ENCODE measurements at places on chromosomes 4 and X.

DNA sequence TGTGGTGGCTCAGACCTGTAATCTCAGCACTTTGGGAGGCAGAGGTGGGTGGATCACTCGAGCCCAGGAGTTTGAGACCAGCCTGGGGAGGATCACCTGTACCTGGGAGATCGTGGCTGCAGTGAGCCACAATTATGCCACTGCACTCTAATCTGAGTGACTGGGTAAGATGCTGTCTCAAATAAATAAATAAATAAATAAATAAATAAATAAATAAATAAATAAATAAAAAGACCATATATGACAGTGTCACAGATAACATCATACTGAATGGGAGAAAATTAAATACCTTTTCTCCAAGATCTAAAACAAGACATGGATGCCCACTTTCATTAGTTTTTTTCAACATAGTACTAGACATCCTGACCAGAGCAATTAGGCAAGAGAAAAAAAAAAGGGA, 182.8 kb downstream of the FAM47A start:
- no peak for DNase-seq

- DNase-seq: no peak
Observed at GRCh38 chr4:54066718-54067129, 2.3 kb upstream of the CHIC2 start.

GRCh38 chrX:50889582-50889981, 21.0 kb upstream of the BMP15 start:
- no peak for DNase-seq

- no peak for DNase-seq
Observed at GRCh38 chrX:15616531-15616930, 15.8 kb upstream of the ACE2 start.

- no peak for DNase-seq
Observed at GRCh38 chr4:125833-126232, 1.5 kb downstream of the ZNF718 start.

- DNase-seq: no peak
Observed at GRCh38 chr4:34791209-34791608, 1453.1 kb downstream of the ARAP2 start.

DNA sequence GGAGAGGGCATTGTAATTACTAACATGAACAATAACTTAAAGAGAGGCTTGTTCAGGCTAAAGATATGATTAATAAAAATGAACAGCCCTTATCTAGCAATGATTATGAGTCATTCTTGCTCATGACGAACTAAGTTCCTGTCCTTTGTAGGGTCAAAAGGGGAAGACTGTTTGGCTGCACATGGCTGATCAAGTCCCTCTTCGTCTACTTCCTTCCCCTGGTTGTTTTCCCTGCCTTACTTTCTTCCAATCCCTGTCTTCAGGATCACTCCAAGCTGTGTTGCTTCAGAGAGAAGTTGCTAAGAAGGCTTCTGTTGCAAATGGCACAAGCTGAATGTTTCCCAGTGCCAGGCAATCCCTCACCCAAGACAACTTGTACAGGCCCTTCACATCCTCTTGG, 115.0 kb upstream of the HS3ST1 start:
- no peak for DNase-seq

- no peak for DNase-seq
Observed at GRCh38 chr4:149370785-149371420, 444.7 kb downstream of the IQCM start.

GRCh38 chr4:154877110-154877760, 96.2 kb downstream of the RBM46 start:
- no peak for DNase-seq

DNA sequence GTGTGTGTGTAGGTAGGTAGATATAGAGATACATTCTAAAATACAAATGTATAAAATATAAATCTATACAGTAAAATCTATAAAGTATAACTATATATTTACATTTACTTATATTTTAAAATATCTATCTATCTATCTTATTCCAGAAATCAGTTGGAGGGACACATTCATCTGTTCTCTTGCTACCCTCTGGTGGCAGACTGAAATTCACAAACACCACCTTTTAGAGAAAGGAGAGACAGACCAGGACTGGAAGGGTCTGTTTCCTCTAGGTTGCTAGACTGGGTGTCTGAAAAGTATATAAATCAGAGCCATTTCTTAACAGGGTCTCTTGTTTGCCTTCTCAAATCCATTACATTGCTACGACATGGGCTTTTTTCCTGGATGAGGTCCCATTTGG, 343.0 kb downstream of the OPHN1 start:
- no peak for DNase-seq

DNA sequence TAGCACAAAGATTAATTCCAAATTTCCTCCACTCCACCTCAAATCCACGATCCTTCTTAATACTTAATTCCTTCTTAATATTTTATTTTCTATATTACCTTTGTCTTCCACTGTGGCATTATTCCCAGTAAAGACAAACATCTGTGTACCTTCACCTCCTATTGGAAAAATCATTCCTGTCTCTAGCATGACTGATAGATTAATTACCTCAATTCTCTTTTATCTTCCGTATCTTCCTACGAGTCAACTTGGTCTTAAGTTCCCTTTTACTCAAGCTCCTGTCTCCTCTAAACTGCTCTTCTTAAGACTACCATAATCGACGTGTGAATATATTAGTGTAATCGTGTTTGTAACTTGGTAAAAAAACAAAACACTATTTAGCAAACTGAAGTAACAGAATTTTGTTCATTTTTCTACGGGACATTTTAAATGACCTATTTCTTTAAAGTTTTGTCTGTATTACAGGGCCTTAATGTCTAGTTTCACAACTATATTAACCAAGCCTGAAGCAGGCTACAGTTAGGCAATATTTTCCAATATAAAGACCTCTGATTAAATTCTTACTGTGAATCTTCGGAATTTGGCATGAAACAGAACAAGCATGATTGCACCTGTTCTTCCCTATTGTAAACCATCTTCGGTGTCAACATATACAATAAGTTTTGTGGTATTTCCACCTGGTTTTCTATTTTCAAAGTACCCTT, 1.1 kb upstream of the USP38 start:
- DNase-seq: no peak

GRCh38 chrX:40237731-40238178, 140.0 kb upstream of the BCOR start:
- no peak for DNase-seq

DNA sequence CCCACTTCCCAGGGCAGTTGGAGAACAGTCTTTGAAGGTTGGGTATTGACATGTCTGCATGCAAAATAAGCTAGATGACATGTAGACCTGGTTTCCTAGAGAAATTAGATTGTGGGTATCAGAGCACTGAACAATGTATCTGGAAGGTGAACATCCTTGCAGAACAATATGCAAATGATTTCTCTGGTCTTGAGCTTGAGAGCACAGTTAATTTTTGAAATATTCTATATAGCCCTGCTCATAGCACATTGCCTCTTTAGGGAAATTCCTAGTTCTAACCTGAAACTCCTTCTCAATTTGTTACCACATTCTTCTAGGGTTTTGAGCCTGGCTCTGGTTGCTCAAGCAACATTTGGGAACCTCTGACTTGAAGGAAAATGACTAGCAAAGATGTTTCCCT, 41.6 kb upstream of the LAS1L start:
- DNase-seq: no peak

DNA sequence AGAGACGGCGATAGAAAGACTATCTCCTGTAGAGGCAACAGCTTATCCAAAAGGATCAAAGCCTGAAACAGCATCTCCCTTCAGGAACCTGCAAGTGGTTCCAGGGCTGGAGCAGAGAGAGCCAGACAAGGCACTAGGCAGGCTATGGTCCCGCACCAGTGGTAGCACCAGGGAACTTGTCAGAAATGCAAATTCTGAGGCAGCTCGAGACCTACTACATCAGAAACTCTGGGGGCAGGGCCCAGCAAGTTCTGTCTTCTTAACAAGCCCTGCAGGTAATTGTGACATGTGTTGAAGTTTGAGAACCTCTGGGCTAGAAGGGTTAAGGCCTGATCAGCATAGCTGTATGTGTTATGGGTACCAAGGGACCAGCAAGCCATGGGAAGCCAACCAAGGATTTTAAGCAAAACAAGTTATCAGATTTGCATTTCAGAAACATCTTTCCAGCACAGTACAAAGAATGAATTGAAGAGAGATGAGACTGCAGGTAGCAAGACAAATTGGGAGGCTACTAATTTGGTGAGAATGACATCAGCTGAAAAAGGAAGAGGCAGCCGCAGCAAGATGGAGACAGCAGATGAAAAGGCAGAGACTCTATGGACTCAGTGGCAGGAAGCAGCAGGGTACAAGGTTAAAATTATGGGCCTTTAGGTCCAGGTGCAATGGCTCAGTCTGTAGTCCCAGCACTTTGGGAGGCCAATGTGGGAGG, 139.7 kb downstream of the TSPAN5 start:
- DNase-seq: no peak

- peak; percentile 48 for DNase-seq
Observed at GRCh38 chr4:54913751-54914526, 211.5 kb downstream of the KDR start.

DNA sequence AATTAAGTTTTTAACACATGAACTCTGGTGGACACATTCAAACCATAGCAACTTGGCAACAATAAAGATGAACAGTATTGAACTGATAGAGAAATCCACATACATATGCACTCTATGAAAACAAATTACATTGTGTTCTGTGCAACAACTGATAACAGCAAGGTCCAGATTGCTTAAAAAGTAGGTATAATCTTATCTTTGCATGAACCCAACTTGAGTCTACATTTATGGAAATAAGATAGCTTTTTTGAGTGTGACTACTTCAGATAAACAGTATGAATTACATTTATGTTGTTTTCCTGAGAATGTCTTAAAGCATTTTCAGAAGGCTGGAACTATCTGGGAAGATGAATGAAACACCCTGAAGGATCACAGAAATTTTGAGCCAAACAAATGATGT, 212.6 kb upstream of the GK2 start:
- no peak for DNase-seq

Measured in psoas muscle (tissue), 8 donors.